ENCODE measurements at places on chromosomes 6 and 20.

GRCh38 chr6:37145443-37145842 lies 24.5 kb upstream of the PIM1 start:
- peaks cover 35% of the 10 kb centered on the region for H3K4me1 ChIP-seq
- H3K4me3 ChIP-seq: no peak overlapping the region
- no peaks in the 10 kb centered on the region for H3K36me3 ChIP-seq
- H3K27ac ChIP-seq: no peak overlapping the region

GRCh38 chr6:3575701-3576100 lies 118.9 kb upstream of the SLC22A23 start:
- peaks cover 11% of the 10 kb centered on the region for H3K4me1 ChIP-seq
- no peak overlapping the region for H3K4me3 ChIP-seq
- no peaks in the 10 kb centered on the region for H3K27me3 ChIP-seq

DNA sequence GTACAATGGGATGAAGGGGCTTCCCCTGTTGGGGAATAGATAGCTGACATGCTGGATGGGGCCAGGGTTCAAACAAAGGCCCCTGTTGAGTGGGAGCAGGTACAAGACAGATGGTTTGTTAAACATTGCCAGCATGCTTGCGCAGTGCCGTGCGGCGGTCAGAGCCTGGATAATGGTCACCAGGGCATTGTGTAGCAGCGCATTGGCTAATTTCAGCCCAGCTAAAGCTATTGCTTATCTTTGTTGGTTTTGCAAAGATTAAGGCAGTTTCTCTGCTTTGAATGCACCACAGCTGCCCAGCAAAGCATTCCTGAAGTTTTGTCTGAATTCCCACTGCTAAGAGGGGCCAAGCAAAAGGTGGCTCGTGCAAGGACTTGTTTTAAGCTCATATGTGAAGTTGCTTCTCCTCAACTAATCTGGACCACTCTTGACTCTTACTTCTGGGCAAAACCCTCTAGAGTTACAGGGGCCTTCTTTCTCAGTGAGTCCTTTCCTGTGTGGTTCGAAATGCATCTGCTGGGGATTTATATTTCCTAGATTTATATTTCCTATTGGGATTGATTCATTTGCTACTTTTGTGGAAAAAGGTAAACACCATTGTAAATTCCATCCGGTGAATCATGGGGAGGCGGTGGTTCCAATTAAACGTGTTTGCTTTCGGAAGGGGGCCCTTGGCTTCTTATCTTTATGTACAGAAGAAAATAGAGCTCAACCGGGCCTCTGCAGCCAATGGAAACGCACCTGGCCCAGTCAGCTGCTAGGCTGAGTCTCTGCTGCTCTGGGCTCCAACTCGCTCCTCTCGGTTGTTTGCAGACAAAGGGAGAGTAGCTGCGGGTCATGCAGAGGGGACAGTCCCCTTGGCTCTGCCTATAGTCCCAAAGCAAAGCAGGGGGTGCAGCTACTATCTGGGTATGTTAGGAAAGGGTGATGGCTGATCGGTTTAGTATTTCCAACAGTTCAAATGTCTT lies 72.1 kb downstream of the FOXA2 start:
- peaks cover 16% of the 10 kb centered on the region for H3K4me1 ChIP-seq
- H3K36me3 ChIP-seq: no peaks in the 10 kb centered on the region
- peak overlapping the region; percentile 22 for H3K4me3 ChIP-seq
- H3K27me3 ChIP-seq: peaks cover 19% of the 10 kb centered on the region
- peak overlapping the region; percentile 51 for H3K27ac ChIP-seq
- DNase-seq: no peak

GRCh38 chr20:59015411-59015810 lies 3.8 kb upstream of the TUBB1 start:
- peaks cover 54% of the 10 kb centered on the region for H3K4me1 ChIP-seq
- no peak overlapping the region for H3K27ac ChIP-seq
- H3K27me3 ChIP-seq: no peaks in the 10 kb centered on the region

DNA sequence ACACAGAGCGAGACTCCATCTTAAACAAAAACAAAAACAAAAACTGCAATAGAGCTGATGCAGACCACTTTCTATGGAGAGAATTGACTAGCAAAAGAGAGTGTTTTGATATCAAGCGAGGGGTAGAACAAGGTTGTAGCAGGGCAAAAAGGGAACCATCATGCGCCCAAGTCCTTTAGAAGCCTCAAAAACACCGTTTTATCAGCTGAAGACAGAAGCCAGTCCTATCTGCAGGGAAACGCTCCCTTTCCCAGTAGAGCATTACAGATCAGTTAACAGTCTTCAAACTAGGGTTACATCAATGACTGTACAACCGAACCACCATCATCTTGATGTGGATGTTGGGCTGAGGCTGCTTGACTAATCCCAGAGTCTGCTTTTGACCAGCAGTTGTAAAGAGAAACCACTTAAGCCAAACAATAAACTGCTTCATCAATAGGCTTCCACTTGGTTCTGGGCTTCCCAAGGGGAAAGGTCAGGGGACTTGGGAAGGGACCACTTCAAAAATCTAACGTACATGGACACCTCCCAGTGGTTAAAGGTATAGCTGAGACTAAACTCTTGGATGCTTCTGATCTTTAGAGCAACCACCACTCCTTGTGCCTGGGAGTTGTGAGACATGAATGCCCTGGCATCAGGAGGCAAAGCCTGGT lies 59.6 kb upstream of the SPDEF start:
- peaks cover 7% of the 10 kb centered on the region for H3K36me3 ChIP-seq
- H3K4me3 ChIP-seq: no peak overlapping the region
- H3K27ac ChIP-seq: no peak overlapping the region
- H3K27me3 ChIP-seq: no peaks in the 10 kb centered on the region

DNA sequence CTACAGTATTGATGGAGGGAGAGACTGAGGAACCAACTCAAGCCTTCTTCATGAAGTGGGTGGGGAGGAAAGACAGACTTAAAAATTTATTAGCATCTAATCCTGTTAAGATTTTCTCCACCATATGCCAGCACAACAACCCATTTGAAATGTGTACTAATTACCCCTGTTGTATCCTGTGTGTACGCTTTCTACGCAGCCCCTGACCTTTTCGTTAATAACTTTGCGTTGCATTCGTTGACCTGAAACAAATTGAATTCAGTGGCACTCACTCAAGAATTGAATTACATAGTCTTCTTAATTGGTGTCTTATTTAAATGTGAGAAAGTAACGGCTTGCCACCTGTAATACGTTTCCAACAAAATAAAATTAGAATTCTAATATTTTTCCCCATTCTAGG lies 113.9 kb downstream of the LINC00237 start:
- no peak for DNase-seq
- no peaks in the 10 kb centered on the region for H3K4me1 ChIP-seq

DNA sequence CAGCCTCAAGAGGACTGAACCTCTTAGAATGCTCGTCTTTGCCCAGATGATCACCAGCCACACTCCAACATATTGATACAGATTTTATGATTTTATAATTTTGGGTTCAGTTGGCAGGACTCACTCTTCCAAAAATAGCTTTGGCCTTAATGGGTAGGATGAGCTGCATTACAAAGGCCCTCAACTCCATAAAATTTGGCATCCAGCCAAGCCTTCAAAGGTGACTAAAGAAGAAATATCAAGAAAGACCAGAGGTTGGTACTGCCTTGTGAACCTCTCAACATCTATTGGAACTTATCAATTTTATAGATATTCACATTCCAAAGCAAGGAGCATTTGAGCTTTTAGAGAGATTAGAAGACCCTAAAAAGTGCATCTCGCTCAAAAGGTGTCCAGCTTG lies 48.4 kb upstream of the SNAP25 start:
- H3K4me1 ChIP-seq: peaks cover 6% of the 10 kb centered on the region
- H3K27ac ChIP-seq: no peak overlapping the region
- no peak for DNase-seq
- H3K36me3 ChIP-seq: no peaks in the 10 kb centered on the region
- peaks cover 46% of the 10 kb centered on the region for H3K27me3 ChIP-seq

GRCh38 chr6:33926451-33926850 lies 122.6 kb upstream of the MLN start:
- DNase-seq: no peak
- H3K27ac ChIP-seq: no peak overlapping the region
- no peak overlapping the region for H3K4me3 ChIP-seq
- H3K4me1 ChIP-seq: peaks cover 4% of the 10 kb centered on the region

DNA sequence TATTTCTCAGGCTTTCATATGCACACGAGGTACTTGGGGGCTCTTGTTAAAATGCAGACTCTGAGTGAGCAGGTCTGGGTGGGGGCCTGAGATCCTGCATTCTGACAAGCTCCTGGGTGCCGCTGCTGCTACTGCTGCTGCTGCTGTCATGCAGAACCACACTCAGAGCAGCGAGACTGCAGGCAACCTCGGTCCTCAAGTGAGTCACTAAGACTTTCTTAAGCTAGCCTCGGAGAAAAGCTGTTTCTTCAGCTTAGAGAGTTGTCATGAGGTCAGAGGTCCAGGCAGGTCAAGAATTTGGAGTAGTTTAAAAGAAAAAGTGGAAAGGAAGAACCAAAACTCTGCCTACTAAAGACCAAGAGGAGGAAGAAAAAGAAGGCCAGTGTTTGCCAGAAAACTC lies 92.9 kb downstream of the SPTLC3 start:
- DNase-seq: no peak
- H3K27me3 ChIP-seq: no peaks in the 10 kb centered on the region
- peaks cover 6% of the 10 kb centered on the region for H3K36me3 ChIP-seq
- H3K27ac ChIP-seq: peak overlapping the region; percentile 1
- peaks cover 17% of the 10 kb centered on the region for H3K4me1 ChIP-seq
- no peak overlapping the region for H3K4me3 ChIP-seq

DNA sequence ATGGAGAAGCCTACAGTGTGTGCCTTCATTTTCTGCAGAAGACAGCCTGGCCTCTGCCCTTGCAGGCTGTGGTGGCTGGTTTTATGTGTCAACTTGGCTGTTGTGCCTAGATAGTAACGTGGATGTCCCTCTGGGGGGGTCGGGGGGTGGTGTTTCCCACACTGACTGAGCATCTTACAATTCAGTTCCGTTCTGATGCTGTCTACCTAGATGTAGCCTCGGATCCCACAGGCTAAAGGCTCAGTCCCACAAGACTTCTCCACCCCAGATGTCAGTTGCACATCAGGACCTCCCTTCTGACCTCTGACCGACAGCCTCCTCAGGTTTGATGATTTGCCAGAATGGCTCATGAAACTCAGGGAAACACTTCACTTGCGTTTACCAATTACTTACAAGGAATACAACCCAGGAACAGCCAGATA lies 4.4 kb downstream of the PYGB start:
- no peak for DNase-seq
- H3K4me3 ChIP-seq: no peak overlapping the region
- H3K27me3 ChIP-seq: no peaks in the 10 kb centered on the region
- H3K27ac ChIP-seq: no peak overlapping the region

DNA sequence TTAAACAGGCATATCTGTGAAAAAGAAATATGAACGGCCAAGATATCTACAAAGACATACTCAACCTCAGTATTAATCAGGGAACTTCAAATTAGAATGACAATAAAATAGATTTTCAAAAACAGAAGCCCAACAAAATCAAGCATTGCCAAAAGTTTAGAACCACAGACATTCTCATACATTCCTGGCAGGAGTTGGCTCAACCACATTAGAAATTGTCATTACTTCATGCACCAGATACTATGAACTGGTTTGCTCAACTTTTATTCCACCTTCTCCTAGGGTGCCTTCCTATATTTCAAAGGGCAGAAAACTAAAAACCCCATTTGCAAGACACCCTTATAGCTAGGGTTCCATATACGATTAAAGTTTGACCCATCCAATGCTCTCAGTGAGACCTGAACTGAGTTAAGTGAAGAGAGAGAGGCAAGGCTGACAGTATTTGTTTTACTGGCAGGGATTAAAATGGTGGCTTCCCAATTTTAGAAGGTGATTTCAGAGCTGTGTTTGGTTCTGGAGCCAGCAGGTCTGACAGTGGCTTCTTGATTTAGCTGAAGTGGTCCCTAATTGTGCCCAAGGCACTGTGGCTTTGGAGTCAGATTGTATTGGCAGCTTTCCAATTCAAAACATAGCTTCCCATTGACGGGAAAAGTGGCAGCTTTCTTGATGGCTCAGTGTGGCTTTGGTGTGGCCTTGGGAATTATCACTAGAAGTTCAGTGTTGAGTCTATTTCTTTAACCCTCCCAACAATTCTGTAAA lies 77.1 kb upstream of the CDYL start:
- DNase-seq: no peak
- no peaks in the 10 kb centered on the region for H3K27me3 ChIP-seq
- no peak overlapping the region for H3K4me3 ChIP-seq
- H3K27ac ChIP-seq: no peak overlapping the region
- H3K4me1 ChIP-seq: no peaks in the 10 kb centered on the region

- H3K4me1 ChIP-seq: peaks cover 5% of the 10 kb centered on the region
- peaks cover 59% of the 10 kb centered on the region for H3K36me3 ChIP-seq
- H3K4me3 ChIP-seq: no peak overlapping the region
- H3K27ac ChIP-seq: no peak overlapping the region
Measured at GRCh38 chr6:28159029-28159607, 17.4 kb downstream of the ZKSCAN8 start.

DNA sequence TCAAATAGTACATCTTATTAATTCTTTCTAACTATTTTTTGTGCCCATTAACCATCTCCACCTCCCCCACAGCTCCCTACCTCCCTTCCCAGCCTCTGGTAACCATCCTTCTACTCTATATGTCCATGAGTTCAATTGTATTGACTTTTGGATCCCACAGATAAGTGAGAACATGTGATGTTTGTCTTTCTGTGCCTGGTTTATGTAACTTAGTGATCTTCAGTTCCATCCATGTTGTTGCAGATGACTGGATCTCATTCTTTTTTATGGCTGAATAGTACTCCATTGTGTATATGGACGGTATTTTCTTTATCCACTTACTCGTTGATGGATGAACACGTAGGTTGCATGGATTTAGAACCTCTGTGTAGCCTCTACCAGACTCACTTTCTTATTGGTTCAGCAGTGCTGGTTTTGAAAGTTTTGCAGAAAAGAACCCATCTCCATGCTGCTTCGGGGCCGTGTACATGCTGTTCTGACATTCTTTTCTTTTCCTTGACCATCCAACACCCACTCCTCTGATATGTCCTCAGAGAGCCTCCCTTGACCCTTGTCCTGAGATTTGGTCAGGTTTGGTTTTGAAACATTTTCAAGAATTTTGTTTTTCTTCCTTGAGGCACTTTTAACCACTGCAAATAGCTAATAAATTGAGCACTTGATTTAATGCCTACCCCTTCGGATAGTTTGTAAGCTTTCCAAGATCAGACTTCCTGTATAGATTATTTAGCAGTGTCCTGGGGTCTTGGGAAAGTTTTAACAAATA lies 231.2 kb upstream of the ZFP64 start:
- H3K27me3 ChIP-seq: peaks cover 6% of the 10 kb centered on the region
- DNase-seq: no peak
- H3K4me1 ChIP-seq: peaks cover 15% of the 10 kb centered on the region
- H3K4me3 ChIP-seq: no peak overlapping the region

DNA sequence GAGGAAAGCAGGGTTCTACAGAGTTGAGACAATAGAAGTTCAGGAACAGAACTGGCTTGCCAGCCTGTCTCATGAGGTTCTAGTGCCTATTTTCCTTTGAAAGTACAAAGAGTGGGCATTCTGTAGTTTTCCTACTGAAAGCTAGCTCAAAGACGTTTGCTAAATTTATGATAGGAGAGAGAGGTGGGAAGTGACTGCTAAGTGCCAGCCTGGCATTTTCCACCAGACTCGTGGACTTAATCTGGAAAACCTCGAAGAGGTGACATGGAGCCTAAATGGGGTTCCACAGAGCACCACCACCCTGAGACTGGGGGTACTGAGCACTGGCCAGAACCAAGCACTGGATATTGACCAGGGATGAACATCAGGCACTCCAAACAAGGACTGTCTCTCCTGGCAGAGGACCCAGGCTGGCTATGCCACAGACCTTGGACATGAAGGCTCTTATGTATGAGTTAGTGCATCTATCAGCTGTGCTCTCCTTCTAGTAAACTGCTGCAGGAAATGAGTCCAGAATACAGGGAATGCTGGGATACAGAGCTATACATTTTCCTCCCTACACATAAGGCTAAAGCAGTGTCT lies 7.1 kb downstream of the PEX6 start:
- no peak for DNase-seq
- H3K27ac ChIP-seq: peak overlapping the region; percentile 21
- H3K4me3 ChIP-seq: no peak overlapping the region
- no peaks in the 10 kb centered on the region for H3K27me3 ChIP-seq
- H3K36me3 ChIP-seq: peaks cover 6% of the 10 kb centered on the region
- peaks cover 2% of the 10 kb centered on the region for H3K4me1 ChIP-seq
